NCI-H187 treated with DMSO at 0.1 percent for 48 hours (cell line): ENCODE measurements at places on chromosomes 3 and 15.

DNA sequence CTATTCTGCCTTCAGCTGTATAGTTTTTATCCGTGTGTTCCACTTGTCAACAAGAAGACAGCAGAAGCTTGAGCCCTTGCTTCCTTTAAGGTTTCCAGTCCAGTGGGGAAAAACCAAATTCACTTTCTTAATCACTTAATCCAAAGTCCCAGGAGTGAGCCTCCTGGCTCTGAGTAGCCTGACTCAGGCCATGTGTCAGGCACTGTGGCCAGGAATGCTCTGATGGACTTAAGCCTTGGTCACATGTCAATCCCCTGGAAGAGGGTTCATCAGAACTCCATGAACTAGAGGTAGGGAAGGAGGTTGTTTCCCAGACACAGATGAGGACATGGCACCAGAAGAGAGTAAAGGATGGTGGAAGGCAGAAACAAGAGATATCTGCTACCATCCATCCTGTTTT lies 8.8 kb downstream of the VIPR1 start:
- no peak for DNase-seq

- no peak for DNase-seq
Observed at GRCh38 chr15:59444980-59445545, 7.1 kb downstream of the FAM81A start.

DNA sequence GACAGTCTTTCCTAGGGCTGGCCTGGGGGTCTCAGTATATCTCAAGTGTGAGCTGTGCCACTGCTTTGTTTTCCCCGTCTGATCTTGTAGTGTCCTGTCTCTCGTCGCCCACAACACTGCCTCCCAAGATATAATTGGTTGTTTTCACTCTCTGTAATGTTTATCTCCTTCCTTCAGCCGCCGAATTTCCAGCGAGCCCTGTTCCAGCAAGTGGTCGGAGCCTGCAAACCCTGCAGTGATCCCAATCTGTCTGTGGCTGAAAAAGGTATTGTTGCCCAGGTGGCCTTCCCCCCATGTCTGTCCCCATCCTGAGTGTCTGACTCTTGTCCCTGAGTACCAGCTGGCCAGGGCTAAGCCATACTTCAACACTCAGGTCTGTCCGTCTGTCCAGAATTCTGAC lies 9.5 kb upstream of the MANF start:
- DNase-seq = no peak

DNA sequence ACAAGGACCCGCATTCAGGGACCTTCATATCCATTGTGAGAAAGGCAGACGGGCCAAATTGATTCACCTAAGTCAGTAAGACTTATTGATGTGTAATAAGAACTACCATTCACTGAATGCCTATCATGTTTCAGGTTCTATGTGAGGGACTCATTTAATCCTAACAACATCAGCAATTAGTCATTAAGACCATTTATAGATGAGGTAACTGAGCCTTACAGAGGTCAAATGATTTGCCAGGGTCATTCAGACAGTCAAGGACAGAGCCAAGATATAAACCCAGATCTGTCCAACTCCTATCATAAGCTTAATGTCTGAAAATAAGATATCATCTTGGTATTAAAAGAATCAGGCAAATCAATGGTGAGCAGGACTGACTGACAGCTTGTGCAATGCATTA lies 453.8 kb downstream of the MAGI1 start:
- no peak for DNase-seq

DNA sequence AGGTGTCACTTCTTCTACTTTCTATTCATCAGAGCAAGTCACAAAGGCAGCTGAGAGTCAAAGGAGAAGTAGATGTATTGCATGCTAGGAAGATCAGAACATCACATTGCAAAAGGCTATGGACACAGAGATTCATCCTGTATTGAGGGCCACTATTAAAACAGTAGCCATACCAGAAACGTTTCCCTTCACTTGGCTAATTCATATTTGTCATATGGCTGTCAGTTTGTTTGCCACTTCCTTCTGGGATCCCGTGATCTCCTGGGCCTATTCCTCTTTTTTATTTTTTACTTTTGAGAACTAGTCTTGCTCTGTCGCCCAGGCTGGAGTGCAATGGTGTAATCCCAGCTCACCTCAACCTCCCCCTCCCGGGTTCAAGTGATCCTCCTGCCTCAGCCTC lies 184.0 kb upstream of the SATB1 start:
- DNase-seq = no peak
